ENCODE measurements at places on chromosomes 5 and 9. TPM values are rescaled to one million over a fixed set of nuclear protein-coding genes. Genes with fewer than 3 reads are reported as not detected.

The SELENOP gene
- not detected for total RNA-seq

The CERT1 gene
- total RNA-seq = 22.5 TPM

The LMX1B gene
- 0.77 TPM for total RNA-seq

The PCDHA12 gene
- total RNA-seq = 2.9 TPM

The SPINK7 gene
- not detected for total RNA-seq

The JAKMIP2 gene
- total RNA-seq = not detected

The SHLD3 gene
- total RNA-seq = 2.8 TPM

The MAN1B1 gene
- total RNA-seq = 52.3 TPM

The FOXD4 gene
- total RNA-seq = 0.33 TPM

The PTGR1 gene
- total RNA-seq = 348 TPM

The TAF1L gene
- total RNA-seq = not detected

The ARPC5L gene
- total RNA-seq = 83.2 TPM

The HAVCR2 gene
- total RNA-seq = 0.34 TPM

The CORO2A gene
- total RNA-seq = 1.1 TPM

The ANKRA2 gene
- 8.9 TPM for total RNA-seq

The ABL1 gene
- total RNA-seq = 53.3 TPM

The EIF4E1B gene
- total RNA-seq = not detected

The NIM1K gene
- total RNA-seq = 0.50 TPM

The DOCK8 gene
- 0.27 TPM for total RNA-seq

The SH2D3C gene
- 0.15 TPM for total RNA-seq

The NR5A1 gene
- 0.15 TPM for total RNA-seq

The PPP2R2B gene
- total RNA-seq = 0.12 TPM

The SLC6A7 gene
- total RNA-seq = 0.05 TPM

The GABRG2 gene
- not detected for total RNA-seq

The PCDHAC2 gene
- 4.4 TPM for total RNA-seq

The CCNO gene
- total RNA-seq = 7.4 TPM

The PCDHGA10 gene
- not detected for total RNA-seq

The ZSWIM6 gene
- total RNA-seq = 5.2 TPM

The SLC45A2 gene
- total RNA-seq = not detected

The THBS4 gene
- total RNA-seq = 0.14 TPM

The ZMYND19 gene
- total RNA-seq = 58.3 TPM

The DNM1 gene
- 89.0 TPM for total RNA-seq

The STC2 gene
- 35.0 TPM for total RNA-seq

The PCDHGA9 gene
- 0.06 TPM for total RNA-seq

The NTMT1 gene
- 104 TPM for total RNA-seq

The LCN12 gene
- total RNA-seq = 1.3 TPM

The BHMT2 gene
- not detected for total RNA-seq

The PCDHGA6 gene
- 0.24 TPM for total RNA-seq

The DRD1 gene
- total RNA-seq = 0.08 TPM

The CCDC171 gene
- total RNA-seq = 0.40 TPM

The GLDC gene
- 13.3 TPM for total RNA-seq

The PCDHB14 gene
- 0.17 TPM for total RNA-seq

The PCDHGB4 gene
- 0.97 TPM for total RNA-seq

The DIPK1B gene
- 8.7 TPM for total RNA-seq

The RCL1 gene
- total RNA-seq = 50.5 TPM

The CAMSAP1 gene
- 21.0 TPM for total RNA-seq

The PCDHA13 gene
- total RNA-seq = not detected

The FCHO2 gene
- 10.5 TPM for total RNA-seq

The CBY3 gene
- total RNA-seq = not detected

All from A549 treated with Mapracorat at 1 μM for 4 hours (cell line).